Activated CD8-positive, alpha-beta T cell treated with anti-CD3 and anti-CD28 coated beads for 36 hours (primary cell): ENCODE measurements at places on chromosomes 12 and 14. TPM values are rescaled to one million over a fixed set of nuclear protein-coding genes. Genes with fewer than 3 reads are reported as not detected.

GRCh38 chr14:91890291-91890749 is 23.0 kb upstream of the TC2N start:
- no peaks in the 10 kb centered on the region for H3K27me3 ChIP-seq
- H3K4me3 ChIP-seq, result no peak overlapping the region
- peaks cover 55% of the 10 kb centered on the region for H3K4me1 ChIP-seq
- DNase-seq, result peak; percentile 35
- H3K36me3 ChIP-seq, result no peaks in the 10 kb centered on the region

DNA sequence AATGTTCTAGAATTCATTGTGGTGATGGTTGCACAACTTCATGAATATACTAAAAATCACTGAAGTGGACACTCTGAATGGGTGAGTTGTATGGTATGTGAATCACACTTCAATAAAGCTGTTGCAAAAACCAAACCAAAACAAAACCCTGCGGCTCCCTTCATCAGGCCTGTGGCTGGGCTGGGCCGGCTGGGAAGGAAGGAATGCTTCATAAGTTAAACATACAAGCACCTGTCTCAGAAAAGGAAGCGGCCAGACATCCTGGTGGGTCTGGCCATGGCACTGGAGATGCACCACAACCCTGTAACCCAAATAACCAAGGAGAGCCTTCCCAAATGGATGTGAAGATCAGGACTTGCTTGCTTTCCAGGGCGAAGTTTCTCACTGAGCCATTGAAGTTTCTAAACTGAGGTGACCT is 34.9 kb downstream of the TTC7B start:
- no peak overlapping the region for H3K27ac ChIP-seq
- no peaks in the 10 kb centered on the region for H3K27me3 ChIP-seq
- H3K36me3 ChIP-seq, result no peaks in the 10 kb centered on the region
- DNase-seq, result no peak
- H3K4me3 ChIP-seq, result no peak overlapping the region

Gene GTF2H3
- total RNA-seq, result 80.0 TPM

- H3K27ac ChIP-seq, result no peak overlapping the region
- H3K4me1 ChIP-seq, result no peaks in the 10 kb centered on the region
- no peak overlapping the region for H3K4me3 ChIP-seq
- H3K27me3 ChIP-seq, result no peaks in the 10 kb centered on the region
- DNase-seq, result no peak
Measured at GRCh38 chr12:66725031-66725430, 46.2 kb upstream of the GRIP1 start.

- H3K4me3 ChIP-seq, result peak overlapping the region; percentile 93
- DNase-seq, result no peak
- peaks cover 59% of the 10 kb centered on the region for H3K4me1 ChIP-seq
Measured at GRCh38 chr14:88008039-88008742, 3.3 kb downstream of the GPR65 start.
